ENCODE measurements at places on chromosomes 5 and 9.
A peak's percentile ranks its signal among the peaks of the same experiment; 100 is the strongest.

- no peaks in the 10 kb centered on the region for H3K36me3 ChIP-seq
- H3K27me3 ChIP-seq: no peaks in the 10 kb centered on the region
- H3K27ac ChIP-seq: no peak overlapping the region
- no peak overlapping the region for H3K4me3 ChIP-seq
- DNase-seq: no peak
Measured at GRCh38 chr5:5351288-5351979, 71.0 kb upstream of the ICE1 start.

GRCh38 chr5:78667461-78668103, 19.0 kb upstream of the LHFPL2 start:
- no peaks in the 10 kb centered on the region for H3K27me3 ChIP-seq
- no peak overlapping the region for H3K4me3 ChIP-seq
- no peak overlapping the region for H3K27ac ChIP-seq
- H3K4me1 ChIP-seq: no peaks in the 10 kb centered on the region

- H3K27me3 ChIP-seq: no peaks in the 10 kb centered on the region
- no peak overlapping the region for H3K4me3 ChIP-seq
- peaks cover 8% of the 10 kb centered on the region for H3K4me1 ChIP-seq
Measured at GRCh38 chr9:114677418-114677817, 4.6 kb downstream of the TEX48 start.

GRCh38 chr5:129631961-129632360, 115.9 kb upstream of the MINAR2 start:
- no peaks in the 10 kb centered on the region for H3K36me3 ChIP-seq
- no peaks in the 10 kb centered on the region for H3K27me3 ChIP-seq
- H3K27ac ChIP-seq: no peak overlapping the region
- no peaks in the 10 kb centered on the region for H3K4me1 ChIP-seq
- DNase-seq: no peak

DNA sequence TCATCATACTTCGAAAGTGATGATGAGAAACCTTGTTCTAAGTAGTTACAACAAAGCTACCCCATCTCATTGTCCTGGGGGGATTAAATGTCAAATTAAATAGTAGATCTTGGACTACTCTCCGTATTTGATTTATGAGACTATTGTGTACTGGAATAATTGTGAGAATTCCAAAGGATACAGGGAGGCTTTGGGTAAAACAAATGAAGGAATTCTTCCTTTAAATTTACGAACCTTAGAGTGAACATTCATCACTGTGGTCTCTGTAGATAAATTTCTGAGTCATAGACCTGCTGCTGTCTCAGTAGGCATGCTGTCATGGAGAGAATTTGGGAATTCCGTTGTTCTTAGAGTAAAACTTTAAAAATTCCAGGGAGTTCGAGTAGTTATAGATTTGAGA, 836.2 kb downstream of the DNAH5 start:
- H3K27me3 ChIP-seq: no peaks in the 10 kb centered on the region
- no peaks in the 10 kb centered on the region for H3K36me3 ChIP-seq
- no peak overlapping the region for H3K27ac ChIP-seq
- DNase-seq: no peak
- no peaks in the 10 kb centered on the region for H3K4me1 ChIP-seq
- H3K4me3 ChIP-seq: no peak overlapping the region

DNA sequence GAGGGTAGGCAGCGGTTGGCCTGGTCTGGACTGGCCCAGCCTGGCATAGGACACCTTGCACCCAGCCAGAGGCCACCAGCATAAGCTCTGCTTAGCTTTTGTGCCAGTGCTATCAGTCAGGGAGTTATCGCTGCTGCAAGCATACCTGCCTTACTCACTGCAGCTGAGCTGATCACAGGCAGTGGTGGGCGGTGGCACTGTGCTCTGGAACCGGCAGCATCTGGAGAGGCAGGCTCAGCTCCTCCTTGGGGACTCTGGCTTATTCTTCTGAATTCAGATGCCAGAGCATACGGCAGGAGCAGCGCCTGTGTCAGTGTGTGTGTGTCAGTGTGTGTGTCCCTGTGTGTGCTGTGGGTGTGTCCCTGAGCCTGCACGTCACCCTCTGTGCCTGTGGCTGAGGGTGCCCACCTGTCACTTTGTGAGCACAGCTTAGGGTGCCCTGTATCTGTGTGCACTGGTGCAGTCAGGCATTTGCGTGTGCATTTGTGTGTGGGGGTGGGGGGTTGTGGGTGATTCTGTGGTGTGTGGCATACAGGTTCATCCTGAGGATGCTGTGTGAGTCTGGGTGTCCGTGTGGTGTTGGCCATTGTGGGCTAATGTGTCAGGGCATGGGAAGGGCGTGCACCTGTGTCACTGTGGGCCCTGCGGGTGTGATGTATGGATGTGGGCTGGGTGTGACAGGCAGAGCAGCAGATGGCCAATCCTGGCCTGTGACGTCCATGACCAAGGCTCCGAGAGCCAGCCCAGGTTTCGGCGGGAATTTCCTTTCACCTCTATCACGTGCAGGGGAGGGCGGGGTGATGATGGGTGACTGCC, 23.5 kb downstream of the LMX1B start:
- no peaks in the 10 kb centered on the region for H3K4me1 ChIP-seq
- no peaks in the 10 kb centered on the region for H3K36me3 ChIP-seq
- no peak overlapping the region for H3K27ac ChIP-seq
- peak; percentile 16 for DNase-seq
- no peak overlapping the region for H3K4me3 ChIP-seq

DNA sequence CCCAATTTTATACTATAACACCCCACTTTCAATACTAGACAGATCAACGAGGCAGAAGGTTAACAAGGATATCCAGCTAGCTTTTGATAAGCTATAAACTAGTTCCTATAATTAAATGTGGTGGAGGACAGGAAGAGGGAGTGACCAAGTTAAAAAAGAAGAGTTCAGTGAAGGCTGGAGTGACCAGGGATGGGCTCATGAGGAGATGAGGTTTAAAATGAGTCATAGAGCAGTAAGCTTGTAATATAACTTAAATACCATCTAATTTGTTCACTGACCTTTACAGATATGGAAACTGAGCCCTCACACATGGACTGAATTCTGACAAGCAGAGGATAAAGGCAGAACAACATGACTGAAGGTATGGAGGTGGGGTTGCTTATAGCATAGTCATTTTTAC, 284.5 kb downstream of the SPATA31D1 start:
- H3K27me3 ChIP-seq: no peaks in the 10 kb centered on the region
- H3K27ac ChIP-seq: no peak overlapping the region
- no peak for DNase-seq
- no peaks in the 10 kb centered on the region for H3K36me3 ChIP-seq
- no peak overlapping the region for H3K4me3 ChIP-seq

DNA sequence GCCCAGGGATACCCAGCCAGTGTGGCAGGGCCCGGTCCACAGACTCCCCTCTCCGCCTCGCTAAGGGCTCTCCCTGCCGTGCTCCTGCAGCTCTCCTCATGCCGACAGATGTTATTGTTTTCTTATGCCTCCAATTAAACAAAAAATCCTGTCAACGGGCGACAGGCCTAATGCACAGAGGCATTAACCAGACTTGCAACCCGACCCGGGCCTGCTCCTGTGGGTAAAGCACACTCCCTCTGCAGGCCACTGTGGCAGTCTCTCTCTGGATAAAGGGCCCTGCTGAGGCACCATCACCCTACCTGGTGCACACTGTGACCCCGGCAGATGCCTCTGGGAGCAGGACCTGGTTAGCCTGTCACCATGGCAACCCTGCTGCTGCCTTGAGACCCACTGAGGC, 27.5 kb upstream of the HAND1 start:
- H3K27me3 ChIP-seq: no peaks in the 10 kb centered on the region
- no peak overlapping the region for H3K4me3 ChIP-seq
- no peak overlapping the region for H3K27ac ChIP-seq
- H3K4me1 ChIP-seq: no peaks in the 10 kb centered on the region

- H3K27ac ChIP-seq: no peak overlapping the region
- no peaks in the 10 kb centered on the region for H3K27me3 ChIP-seq
Measured at GRCh38 chr5:117667105-117667504, 1092.5 kb upstream of the SEMA6A start.
